ENCODE measurements at places on chromosomes 12 and 14.
A peak's percentile ranks its signal among the peaks of the same experiment; 100 is the strongest.

DNA sequence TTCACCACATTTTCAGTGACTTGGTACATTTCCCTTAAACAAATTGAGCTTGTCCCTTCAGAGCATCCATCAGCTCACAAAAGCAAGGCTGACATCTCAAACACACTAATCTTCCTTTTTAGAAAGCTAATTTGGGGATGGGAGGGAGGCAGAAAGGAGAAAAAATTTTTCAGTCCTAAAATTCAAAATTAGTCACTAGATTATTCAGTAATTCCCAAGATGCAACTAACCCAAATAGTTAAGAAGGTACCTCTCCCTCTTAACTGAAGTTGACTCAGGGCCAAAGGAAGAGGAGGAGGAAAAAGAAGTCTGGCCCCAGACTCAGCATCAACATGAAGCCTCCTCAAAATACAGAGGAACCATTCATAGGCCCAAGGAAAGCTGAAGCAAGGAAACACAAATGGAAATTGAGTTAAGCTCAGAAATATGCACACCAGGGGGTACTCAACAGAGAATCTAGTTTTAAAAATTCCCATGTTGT is 21.7 kb downstream of the CBX5 start:
- DNase-seq: peak; percentile 24

- DNase-seq: no peak
These were observed 8.6 kb downstream of the ASB2 start for GRCh38 chr14:93967637-93968250.

DNA sequence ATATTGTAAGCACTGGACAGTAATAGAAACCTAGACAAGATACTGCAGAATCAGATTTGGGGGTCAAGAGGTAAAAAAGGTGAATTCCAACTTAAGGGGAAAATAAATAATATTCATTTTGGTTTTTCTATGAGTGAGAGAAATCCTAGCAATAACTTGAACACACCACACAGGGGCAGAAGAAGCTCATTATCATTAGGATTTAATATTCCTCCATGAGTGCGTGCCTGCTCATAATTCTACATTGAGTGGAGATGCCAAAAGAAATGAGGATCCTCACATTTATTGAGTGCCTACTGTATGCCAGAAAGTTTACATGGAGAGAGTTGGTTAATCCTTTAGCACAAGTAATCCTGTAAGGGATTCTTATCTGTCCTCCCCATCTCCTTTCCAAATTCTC is 40.5 kb upstream of the C14orf132 start:
- DNase-seq: peak; percentile 21

- DNase-seq: no peak
These were observed 11.5 kb downstream of the GNS start for GRCh38 chr12:64747695-64748094.

- no peak for DNase-seq
These were observed 1.8 kb downstream of the ESRRB start for GRCh38 chr14:76377735-76378074.

DNA sequence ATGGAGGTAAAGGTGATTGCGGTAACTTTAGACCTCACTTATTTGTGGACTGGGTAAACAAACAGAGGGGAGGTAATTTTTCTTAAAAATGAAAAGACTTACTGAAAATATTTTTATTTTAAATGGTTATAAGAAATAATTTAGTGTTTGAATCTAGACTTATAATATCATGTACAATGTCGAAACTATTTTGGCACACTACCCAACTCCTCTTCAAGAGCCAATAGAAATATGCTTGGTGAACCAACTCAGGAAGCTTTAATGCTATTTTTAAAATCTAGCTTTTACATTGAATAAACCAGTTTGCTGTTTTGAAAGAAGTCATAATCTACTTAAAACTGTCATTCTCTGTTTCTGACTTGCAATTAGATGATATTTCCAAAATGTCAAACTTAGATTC is 175.8 kb upstream of the NPAS3 start:
- no peak for DNase-seq

- no peak for DNase-seq
These were observed 23.1 kb downstream of the ENTPD5 start for GRCh38 chr14:73995977-73996378.

GRCh38 chr12:6219980-6220379 is 19.8 kb downstream of the CD9 start:
- no peak for DNase-seq

- no peak for DNase-seq
These were observed 80.7 kb downstream of the RAD51B start for GRCh38 chr14:67900231-67900630.

GRCh38 chr14:66383257-66383656 is 102.9 kb upstream of the CCDC196 start:
- no peak for DNase-seq

DNA sequence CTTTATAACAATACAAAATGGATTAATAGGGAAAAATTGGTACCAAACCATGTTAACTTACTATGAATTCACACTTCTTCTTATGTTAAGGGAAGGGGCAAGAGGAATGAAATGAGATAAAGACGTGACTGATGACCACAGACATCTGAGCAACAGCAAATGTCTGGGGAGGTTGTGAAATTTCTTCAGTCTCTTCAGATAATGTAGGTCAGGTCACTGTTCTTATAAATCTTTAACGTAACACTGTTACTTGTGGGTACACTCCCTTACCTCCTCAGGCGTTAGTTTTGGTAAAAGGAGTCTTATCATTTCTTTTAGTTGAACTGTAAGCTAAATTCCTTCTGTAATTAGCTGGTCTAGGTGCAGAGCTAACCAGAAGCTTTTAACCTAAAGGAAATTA is 405.0 kb upstream of the LRFN5 start:
- DNase-seq: no peak

DNA sequence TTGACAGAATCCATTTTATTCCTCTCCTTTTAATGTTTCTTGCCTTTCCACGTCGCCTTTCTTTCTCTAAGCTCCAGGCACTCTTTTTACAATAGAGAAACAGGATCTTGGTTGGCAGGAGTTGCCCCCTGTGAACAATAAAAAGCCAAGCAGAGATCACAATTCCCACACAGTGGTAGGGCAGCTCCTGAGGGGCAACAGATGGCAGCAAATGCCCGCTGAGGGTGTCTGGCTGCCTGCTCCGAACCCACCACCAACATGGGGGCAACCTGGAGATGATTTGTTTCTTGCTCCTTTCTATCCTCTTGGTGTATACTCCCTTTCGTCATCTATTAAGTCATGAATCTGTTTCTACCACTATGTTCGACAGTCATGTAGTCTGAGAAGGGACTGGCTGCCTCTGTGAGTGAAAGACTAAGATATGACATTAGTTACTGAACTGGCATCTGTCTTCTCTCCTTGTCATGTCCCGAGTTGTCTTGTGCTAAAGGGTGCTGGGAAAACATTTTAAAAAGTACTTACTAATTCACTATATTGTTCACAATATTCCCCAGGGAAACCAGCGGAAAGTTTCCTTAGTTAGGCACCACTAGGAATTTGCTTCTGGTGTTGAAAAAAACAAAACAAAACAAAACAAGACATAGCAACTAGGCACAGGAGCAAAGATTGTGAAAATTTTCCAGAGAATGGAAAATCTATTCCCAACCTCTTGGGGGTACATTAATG is 170.1 kb downstream of the STXBP6 start:
- no peak for DNase-seq

DNA sequence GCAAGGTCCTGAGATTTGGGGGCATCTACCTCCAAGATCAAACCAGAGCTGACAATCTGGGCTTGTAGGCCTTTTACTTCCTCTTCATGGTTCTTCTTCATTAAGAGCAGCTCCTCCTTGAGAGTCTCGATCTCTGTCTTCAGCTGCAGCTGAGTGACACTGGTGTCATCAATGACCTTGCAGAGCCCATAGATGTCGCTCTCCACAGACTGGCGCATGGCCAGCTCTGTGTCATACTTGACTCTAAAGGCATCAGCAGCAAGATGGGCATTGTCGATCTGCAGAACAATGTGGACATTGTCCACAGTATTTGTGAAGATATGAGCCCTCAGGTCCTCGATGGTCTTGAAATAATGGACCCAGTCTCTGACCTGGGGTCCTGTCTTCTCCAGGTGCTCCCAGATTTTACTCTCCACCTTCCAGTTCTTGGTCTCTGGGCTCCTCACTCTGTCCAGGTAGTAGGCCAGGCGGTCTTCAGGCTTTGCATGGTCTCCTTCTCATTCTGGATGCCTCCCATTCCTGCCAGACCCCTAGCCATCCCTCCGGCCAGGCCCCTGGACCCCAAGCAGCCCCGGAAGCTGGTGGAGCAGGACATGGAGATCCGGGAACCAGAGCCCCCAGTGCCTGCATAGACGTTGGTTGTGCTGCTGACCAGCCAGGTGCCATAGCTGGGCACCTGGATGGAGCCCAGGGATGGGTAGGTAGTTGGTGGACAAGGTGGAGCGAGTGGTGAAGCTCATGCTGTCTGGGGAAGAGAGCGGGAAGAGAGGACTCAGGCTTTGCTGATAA is 141.0 kb downstream of the MSRB3 start:
- DNase-seq: no peak
